Small intestine (tissue), 16 donors: ENCODE measurements at places on chromosomes 13 and 19. TPM values are rescaled to one million over a fixed set of nuclear protein-coding genes. Genes with fewer than 3 reads are reported as not detected.

Gene NTN5
- not detected for polyA plus RNA-seq

Gene C5AR1
- 0.67 TPM for polyA plus RNA-seq

Gene ADAMTSL5
- polyA plus RNA-seq = 24.8 TPM

Gene DCAF15
- 26.8 TPM for polyA plus RNA-seq

DNA sequence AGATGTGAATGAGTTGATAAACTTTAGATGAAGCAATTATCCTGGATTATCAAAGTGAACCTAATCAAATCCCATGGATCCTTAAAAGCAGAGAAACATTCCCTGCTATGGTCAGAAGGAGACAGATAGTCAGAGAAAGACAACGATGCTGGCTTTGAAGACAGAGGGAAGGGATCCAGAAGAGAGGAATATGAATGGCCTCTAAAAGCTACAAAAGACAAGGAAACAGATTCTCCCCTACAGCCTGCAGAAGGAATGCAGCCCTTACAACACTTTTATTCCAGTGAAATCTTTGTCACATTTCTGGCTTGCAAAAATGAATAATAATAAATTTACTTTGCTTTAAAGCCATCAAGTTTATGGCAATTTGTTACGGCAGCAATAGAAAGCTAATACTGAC, 1164.2 kb downstream of the PCDH17 start:
- H3K27ac ChIP-seq = no peak overlapping the region
- no peaks in the 10 kb centered on the region for H3K36me3 ChIP-seq
- H3K4me1 ChIP-seq = no peaks in the 10 kb centered on the region
- DNase-seq = no peak

DNA sequence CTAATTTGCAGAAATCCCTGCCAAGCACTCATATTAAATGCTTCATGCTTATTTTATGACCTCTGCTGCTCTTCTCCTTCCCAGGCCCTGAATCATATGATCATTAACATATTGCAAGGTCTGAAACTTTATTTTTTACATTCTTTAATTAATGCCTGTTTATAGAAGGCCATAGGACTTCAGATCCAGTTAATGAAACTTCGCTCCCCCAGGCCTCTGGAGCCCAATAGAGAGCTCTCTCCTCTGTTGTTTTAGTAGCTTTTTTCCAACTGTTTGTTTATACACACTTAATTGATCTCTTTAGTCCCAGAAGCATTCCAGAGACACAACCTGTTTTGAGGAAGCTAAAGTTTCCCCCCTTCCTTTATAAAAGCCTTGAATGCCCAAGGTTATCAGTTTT, 68.3 kb downstream of the DACH1 start:
- DNase-seq = no peak
- no peaks in the 10 kb centered on the region for H3K27me3 ChIP-seq
- H3K4me3 ChIP-seq = no peak overlapping the region

- H3K27ac ChIP-seq = no peak overlapping the region
- no peaks in the 10 kb centered on the region for H3K27me3 ChIP-seq
- no peak overlapping the region for H3K4me3 ChIP-seq
- no peaks in the 10 kb centered on the region for H3K4me1 ChIP-seq
These were observed 7.5 kb upstream of the PIK3R2 start for GRCh38 chr19:18145391-18145999.

Gene C2CD4C
- 0.80 TPM for polyA plus RNA-seq

DNA sequence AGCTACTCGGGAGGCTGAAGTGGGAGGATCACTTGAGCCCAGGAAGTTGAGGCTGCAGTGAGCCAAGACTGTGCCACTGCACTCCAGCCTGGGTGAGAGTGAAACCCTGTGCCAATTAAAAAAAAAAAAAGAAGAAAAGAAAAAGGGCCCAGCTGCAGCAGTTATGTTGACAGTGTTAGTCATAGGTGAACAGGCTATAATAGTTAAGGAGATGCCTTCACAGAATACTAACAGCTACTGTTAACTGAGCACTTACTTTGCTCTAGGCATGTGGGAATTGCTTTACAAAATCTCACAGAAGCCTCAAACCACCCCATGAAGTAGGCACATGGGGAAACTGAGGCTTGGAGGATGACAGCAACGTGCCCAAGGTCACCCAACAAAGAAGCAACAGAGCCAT, 3.9 kb downstream of the FBXO17 start:
- no peak overlapping the region for H3K4me3 ChIP-seq
- no peak for DNase-seq
- no peak overlapping the region for H3K27ac ChIP-seq

Gene PSG2
- polyA plus RNA-seq = not detected

DNA sequence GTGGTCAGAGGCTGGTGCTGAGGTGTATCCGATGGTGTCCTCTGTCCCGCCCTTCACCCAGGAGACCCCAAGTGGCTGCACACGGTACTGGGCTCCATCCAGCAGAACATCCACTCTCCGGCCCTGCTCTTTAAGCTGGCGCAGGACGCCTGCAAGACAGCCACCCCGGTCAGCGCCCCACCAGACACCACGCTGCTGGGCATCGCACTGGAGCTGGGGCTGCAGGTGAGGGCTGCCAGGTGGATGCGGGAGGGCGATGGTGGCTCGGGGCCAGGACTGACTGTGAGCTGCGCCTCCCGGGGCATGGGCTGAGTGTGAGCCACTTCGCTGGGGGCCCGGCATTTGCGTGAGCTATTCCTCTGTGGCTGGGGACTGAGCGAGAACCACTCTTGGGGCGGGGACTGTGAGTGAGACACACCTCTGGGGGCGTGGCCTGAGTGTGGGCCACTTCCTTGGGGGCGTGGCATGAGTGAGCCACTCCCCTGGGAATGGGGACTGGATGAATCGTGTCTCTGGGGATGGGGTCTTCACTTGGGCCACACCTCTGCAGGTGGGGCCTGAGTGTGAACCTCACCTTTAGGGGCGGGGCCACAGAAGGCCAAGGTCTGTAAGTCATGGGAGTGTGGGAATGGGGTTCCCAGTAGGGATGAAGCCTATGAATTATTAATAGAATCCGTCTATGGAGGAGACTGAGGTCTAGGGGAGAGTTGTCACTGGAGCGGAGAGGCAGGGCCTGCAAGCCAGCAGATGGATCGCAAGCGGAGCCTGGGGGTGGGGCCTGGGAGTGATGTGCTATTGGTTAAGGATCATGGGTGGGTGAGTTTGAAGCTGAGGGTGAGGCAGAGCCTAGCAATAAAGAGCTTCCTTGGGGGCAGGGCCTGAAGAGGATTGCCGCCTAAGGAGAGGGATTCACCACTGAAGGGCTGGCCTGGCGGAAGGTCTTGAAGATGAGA, 30.5 kb downstream of the ZSWIM4 start:
- DNase-seq = peak; percentile 55
- no peak overlapping the region for H3K27ac ChIP-seq
- peaks cover 5% of the 10 kb centered on the region for H3K4me1 ChIP-seq

- H3K36me3 ChIP-seq = no peaks in the 10 kb centered on the region
- H3K4me1 ChIP-seq = no peaks in the 10 kb centered on the region
- no peaks in the 10 kb centered on the region for H3K27me3 ChIP-seq
- no peak overlapping the region for H3K27ac ChIP-seq
- DNase-seq = no peak
These were observed 37.4 kb upstream of the RCBTB2 start for GRCh38 chr13:48570216-48570828.

Gene F7
- not detected for polyA plus RNA-seq

- no peak overlapping the region for H3K4me3 ChIP-seq
- H3K4me1 ChIP-seq = no peaks in the 10 kb centered on the region
- no peaks in the 10 kb centered on the region for H3K27me3 ChIP-seq
- H3K27ac ChIP-seq = no peak overlapping the region
- no peak for DNase-seq
These were observed 6.5 kb downstream of the PIAS4 start for GRCh38 chr19:4013886-4014540.

Gene CD209
- 0.67 TPM for polyA plus RNA-seq

- H3K4me3 ChIP-seq = peak within 1 kb of the TSS; percentile 97
- DNase-seq = peak; percentile 94
- H3K4me1 ChIP-seq = peaks cover 9% of the 10 kb centered on the region
- H3K27ac ChIP-seq = peak within 1 kb of the TSS; percentile 90
These were observed at the start of gene MIR17HG for GRCh38 chr13:91347202-91347995. MIR17HG (plus strand) TSS chr13:91347687.

GRCh38 chr13:108932196-108932595, 302.8 kb downstream of the MYO16 start:
- H3K36me3 ChIP-seq = no peaks in the 10 kb centered on the region
- no peak overlapping the region for H3K4me3 ChIP-seq
- H3K27ac ChIP-seq = no peak overlapping the region
- H3K27me3 ChIP-seq = no peaks in the 10 kb centered on the region
- H3K4me1 ChIP-seq = no peaks in the 10 kb centered on the region

- H3K27me3 ChIP-seq = no peaks in the 10 kb centered on the region
- H3K36me3 ChIP-seq = no peaks in the 10 kb centered on the region
- H3K27ac ChIP-seq = no peak overlapping the region
- H3K4me1 ChIP-seq = no peaks in the 10 kb centered on the region
- DNase-seq = no peak
- H3K4me3 ChIP-seq = no peak overlapping the region
These were observed 20.5 kb upstream of the VSTM2B start for GRCh38 chr19:29505097-29505824.

- peaks cover 65% of the 10 kb centered on the region for H3K4me1 ChIP-seq
- H3K27ac ChIP-seq = peak overlapping the region; percentile 12
- no peaks in the 10 kb centered on the region for H3K27me3 ChIP-seq
- H3K36me3 ChIP-seq = no peaks in the 10 kb centered on the region
These were observed 13.8 kb downstream of the RASA3 start for GRCh38 chr13:114118511-114119123.

GRCh38 chr19:17075864-17076542, 426 bp downstream of the MYO9B start:
- peak overlapping the region; percentile 89 for H3K4me3 ChIP-seq
- no peaks in the 10 kb centered on the region for H3K27me3 ChIP-seq
- peaks cover 2% of the 10 kb centered on the region for H3K4me1 ChIP-seq
- peak overlapping the region; percentile 77 for H3K27ac ChIP-seq
- DNase-seq = peak; percentile 49
- H3K36me3 ChIP-seq = no peaks in the 10 kb centered on the region

Gene PRR36
- not detected for polyA plus RNA-seq

GRCh38 chr19:11806354-11807098, 7.5 kb upstream of the ZNF440 start:
- H3K27ac ChIP-seq = no peak overlapping the region
- H3K27me3 ChIP-seq = no peaks in the 10 kb centered on the region
- H3K4me3 ChIP-seq = no peak overlapping the region
- no peaks in the 10 kb centered on the region for H3K36me3 ChIP-seq

Gene PINLYP
- 8.3 TPM for polyA plus RNA-seq

DNA sequence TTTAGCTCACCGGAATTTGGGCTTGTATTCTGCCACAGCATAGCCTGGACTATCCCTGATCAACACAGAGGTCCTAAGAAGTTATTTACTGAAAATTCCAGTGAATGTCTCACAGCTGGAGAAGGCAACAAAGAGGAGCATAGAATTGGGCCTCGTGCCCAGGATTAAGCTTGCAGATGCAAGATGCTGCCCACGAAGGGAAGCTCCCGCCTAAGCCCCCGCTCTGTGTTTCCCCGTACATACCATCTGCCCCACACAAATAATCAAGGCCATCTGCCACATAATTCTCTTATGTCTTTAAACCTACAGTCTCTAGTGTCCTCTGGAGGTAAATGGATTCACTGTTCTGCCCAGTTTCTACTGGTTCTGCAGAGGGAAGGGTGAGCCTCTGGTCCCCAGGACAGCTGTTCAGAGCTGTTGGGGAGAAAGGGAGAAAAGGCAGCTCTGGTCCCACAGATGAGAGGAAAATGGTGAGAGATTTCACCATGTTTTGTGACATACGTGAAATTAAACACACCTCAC, 7.4 kb upstream of the TPP2 start:
- no peaks in the 10 kb centered on the region for H3K36me3 ChIP-seq
- no peak overlapping the region for H3K4me3 ChIP-seq
- no peaks in the 10 kb centered on the region for H3K4me1 ChIP-seq

DNA sequence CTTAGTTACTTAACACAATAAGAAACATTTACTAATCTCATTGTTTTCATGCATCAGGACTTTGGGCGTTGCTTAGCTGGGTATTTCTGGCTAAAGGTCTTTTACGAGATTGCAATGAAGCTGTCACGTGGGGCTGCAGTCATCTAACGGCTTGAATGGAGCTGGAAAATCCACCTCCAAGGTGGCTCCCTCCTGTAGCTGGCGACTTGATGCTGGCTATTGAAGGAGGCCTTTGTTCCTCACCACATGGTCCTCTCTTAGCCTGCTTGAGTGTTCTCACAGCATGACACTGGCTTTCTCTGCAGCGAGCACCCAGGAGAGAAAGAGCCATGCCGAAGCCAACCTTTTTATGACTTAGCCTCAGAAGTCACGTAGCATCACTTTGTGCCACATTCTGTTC, 92.0 kb downstream of the NHLRC3 start:
- no peaks in the 10 kb centered on the region for H3K4me1 ChIP-seq
- DNase-seq = no peak
- H3K27ac ChIP-seq = no peak overlapping the region
- H3K27me3 ChIP-seq = no peaks in the 10 kb centered on the region
- H3K36me3 ChIP-seq = no peaks in the 10 kb centered on the region
- H3K4me3 ChIP-seq = no peak overlapping the region

DNA sequence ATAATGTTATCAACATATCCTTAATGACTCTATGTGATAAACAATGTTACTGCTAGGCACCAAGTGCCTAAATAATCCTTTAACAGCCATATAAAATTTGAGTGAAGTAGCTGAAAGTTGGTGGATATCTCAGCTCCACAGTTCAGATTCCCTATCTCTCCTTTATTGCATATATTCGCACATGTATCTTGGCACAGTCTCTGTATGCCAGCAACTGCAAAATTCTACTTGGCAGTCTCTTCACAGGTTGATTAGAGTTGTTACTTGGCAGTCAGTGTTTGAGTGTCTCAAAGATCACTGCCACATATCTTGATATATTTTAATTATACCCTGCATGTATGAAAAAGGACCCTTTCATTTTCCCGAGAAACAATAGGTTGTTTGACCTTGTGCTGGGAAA, 879.3 kb downstream of the OLFM4 start:
- H3K4me3 ChIP-seq = no peak overlapping the region
- H3K4me1 ChIP-seq = peaks cover 2% of the 10 kb centered on the region
- peak; percentile 79 for DNase-seq
- H3K27me3 ChIP-seq = no peaks in the 10 kb centered on the region
- no peaks in the 10 kb centered on the region for H3K36me3 ChIP-seq

- H3K27me3 ChIP-seq = no peaks in the 10 kb centered on the region
- H3K4me1 ChIP-seq = no peaks in the 10 kb centered on the region
These were observed 71.6 kb downstream of the LATS2 start for GRCh38 chr13:20989656-20990321.

- H3K27ac ChIP-seq = no peak overlapping the region
- H3K27me3 ChIP-seq = no peaks in the 10 kb centered on the region
- no peak for DNase-seq
- H3K36me3 ChIP-seq = no peaks in the 10 kb centered on the region
- H3K4me1 ChIP-seq = no peaks in the 10 kb centered on the region
- H3K4me3 ChIP-seq = no peak overlapping the region
These were observed 1030.0 kb upstream of the PRR20A start for GRCh38 chr13:56110751-56111150.

DNA sequence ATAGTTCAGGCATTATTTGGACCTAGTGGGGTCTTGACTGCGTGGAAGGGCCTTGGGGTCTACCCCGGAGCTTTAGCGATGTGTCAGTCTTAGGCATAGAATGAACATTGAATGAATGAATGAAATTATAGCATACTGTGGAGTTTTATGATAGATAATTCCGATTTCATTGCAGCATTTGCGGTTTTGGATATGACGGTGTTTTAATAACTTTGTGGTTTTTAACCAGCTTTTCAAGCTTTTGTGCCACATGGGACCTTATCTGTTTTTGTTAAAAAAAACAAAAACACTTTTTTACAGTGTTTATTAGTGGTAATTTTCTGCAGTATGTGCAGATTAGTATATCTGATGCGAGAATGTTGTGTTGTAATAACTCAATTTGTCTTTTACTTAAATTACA, 696 bp downstream of the NUP58 start:
- H3K27ac ChIP-seq = peak overlapping the region; percentile 82
- no peak for DNase-seq
- H3K27me3 ChIP-seq = no peaks in the 10 kb centered on the region
- H3K36me3 ChIP-seq = no peaks in the 10 kb centered on the region
- H3K4me3 ChIP-seq = peak overlapping the region; percentile 69
